ENCODE measurements at places on chromosomes 3 and 15. TPM values are rescaled to one million over a fixed set of nuclear protein-coding genes. Genes with fewer than 3 reads are reported as not detected.
A peak's percentile ranks its signal among the peaks of the same experiment; 100 is the strongest.

Gene TMIE
- total RNA-seq = 0.74 TPM

- DNase-seq = no peak
Measured at GRCh38 chr15:57064033-57064432, 145.6 kb downstream of the TCF12 start.

DNA sequence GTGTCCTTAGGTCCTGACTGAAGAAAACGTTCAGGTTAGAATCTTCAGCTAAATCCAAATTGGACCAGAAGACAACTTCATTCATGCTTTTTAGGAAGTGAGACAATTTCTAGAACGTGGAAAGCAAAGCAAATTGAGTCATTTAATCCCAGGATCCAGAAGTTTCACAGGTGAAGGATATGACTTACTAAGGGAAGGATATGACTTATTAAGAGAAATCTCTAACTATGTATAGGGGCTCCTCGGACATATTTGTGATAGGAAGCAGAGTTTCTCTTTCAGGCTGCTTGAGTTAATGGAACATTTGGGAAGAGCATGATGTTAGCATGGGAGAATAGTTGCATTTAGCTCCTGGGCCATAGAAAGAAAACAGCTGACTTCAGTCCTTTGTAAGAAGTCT lies 16.1 kb upstream of the PLOD2 start:
- DNase-seq = no peak

Gene COL6A5
- not detected for total RNA-seq

DNA sequence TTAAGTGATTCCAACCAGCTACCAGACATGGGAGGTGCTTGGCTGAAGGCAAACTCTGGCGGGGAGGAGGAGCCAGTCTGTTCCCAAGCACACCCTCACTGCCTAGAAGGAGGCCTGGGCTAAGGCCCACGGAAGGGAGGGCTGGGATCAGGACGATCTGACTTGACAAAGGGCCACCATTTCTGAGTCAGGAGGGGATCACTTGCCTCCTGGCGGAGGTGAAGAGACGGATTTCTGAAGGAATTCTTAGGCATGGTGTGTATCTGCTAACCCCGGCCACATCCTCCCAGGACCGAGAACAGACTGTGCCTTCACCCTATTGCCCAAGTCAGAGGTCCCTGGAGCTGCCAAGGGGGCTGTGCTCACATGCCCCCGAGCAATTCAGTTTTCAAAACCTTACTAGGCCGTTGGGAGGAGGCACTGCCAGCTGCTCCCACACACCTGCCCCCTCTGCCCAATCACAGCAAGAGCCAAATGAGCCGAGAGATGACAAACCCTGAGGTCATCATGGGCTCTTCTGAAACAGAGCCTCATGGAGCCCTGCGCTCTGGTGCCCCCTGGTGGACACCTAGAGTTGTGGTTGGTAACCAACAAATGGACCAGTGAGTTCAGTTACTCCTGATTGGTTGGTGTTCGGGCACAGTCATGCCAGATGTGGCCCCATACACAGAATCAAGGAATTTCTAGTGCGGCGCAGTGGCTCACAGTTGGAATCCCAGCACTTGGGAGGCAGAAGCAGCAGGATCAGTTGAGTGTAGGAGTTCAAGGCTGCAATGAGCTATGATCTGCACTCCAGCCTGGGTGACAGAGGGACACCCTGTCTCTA lies 6.5 kb upstream of the TNK2 start:
- peak; percentile 98 for DNase-seq

Gene CORO2B
- 2.8 TPM for total RNA-seq

Gene SHF
- 2.6 TPM for total RNA-seq
